Activated CD4-positive, alpha-beta T cell treated with anti-CD3 and anti-CD28 coated beads, Interleukin-2, amount 50 U/mL, for 24 hours (primary cell): ENCODE measurements at places on chromosomes 16 and 17.

DNA sequence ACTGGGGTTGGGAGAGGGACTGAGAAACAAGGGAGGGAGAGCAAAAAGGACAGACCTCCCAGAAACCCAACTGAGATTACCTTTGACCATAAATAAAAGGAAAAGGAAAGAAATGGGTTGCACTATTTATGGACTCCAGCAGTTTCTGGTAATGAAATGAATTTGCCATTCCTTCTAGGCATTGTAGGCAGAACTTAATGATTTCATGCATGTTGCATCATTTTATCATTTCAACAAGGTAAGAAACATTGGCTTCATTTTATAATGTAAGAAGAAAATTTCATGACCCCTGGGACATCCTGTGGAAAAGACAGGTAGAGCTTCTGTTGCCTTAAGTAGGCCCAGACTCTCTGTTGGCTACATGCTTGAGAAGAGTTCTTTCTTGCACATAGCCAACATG is 8.2 kb upstream of the CDYL2 start:
- no peak for DNase-seq

- DNase-seq, result no peak
These were observed 4.0 kb upstream of the C16orf46 start for GRCh38 chr16:81081014-81081413.

GRCh38 chr17:45292696-45293412 is 24.0 kb downstream of the MAP3K14 start:
- DNase-seq, result no peak

GRCh38 chr17:51373489-51374152 is 113.3 kb downstream of the UTP18 start:
- DNase-seq, result no peak

DNA sequence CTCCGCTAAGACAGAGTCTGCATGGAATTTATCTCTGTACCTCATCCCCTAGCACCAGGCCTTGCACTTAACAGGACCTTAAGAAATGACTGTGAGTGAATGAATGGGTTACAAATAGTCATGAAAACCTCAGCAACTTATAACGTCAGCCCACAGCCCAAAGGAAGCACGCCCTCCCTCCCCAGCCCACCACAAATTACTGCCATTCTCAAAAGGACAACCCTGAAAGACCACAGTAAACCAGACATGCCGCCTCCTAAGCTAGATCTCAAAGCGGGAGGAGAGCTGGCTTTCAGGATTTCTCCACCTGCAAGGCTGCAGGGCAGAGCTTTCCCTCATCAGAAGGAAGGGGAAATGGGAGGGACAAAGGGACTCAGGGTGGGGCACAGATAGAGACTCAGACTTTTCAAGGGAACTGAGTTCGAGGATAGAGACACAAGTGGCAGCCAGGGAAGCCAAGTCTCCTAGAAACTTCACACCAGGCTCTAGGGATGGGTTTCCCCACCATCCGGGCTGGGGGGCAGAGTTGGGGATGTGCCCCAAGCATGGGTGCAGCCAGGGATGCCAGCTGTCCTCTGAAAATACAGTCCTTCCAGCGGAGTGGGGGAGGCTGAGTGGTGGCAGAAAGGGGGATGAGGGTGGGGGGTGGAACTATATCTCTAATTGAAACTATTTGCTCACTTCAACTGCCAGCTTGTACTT is 56.7 kb downstream of the PLXDC1 start:
- DNase-seq, result no peak

DNA sequence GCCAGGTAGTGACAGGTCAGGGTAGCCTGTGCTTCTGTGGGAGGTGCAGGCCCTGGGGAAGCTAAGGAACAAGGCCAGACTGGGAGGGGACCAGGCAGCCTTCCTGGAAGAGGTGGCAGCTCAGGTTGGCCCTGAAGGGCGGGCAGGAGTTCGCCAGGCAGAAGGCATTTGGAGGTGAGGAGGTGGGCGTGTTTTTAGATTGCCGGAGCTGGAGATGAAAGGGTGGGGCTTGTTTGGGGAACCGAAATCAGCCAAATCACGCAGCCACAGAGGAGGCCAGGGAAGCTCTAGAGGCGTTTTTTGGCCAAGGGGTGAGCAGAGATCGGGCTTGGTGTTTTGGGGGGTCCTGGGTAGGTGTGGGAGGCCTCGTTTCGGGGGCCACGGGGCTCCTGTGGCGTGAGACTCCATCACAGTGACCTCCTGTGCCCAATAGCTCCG is 7.6 kb downstream of the ADCY7 start:
- no peak for DNase-seq

DNA sequence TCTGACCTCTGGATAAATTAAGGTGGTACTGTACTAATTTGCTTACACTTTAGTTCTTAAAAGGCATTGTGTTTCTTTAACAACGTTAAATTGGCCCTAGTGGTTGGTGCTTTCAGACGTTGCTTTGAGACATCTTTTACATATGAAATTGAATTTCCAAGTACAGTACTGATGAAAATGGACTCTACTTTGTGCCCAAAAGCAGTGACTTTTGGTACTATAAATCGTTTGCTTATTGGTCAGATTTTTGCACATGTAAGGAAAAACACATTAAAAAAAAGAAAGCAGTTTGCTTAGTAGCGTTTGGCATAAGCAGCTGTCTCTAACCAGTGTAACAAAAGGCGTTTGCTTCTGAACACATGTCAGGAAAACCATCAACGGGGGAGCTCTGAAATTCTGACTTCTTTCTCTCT is 139.6 kb downstream of the CDK5R1 start:
- no peak for DNase-seq

GRCh38 chr17:14094676-14095601 is 25.6 kb downstream of the COX10 start:
- DNase-seq, result no peak

DNA sequence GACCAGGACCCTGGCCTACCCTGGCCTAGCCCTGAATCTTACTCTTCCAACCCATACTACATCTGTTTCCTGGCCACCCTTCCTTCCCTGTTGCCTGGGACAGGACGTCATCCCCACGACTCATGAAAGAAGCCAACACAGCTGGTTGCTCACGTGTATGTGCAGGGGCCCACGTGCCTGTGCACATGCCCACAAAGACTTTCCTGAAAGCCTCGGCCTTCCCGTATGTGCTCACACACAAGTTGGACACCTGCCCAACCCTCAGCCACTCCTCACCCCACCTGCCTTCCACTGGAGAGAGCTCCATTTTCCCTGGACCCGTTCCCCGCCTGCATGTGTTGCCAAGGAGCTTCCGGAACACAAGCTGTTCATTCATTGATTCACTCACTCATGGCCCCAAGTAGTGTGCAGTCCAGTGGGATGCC is 7.0 kb downstream of the PLXDC1 start:
- DNase-seq, result no peak

DNA sequence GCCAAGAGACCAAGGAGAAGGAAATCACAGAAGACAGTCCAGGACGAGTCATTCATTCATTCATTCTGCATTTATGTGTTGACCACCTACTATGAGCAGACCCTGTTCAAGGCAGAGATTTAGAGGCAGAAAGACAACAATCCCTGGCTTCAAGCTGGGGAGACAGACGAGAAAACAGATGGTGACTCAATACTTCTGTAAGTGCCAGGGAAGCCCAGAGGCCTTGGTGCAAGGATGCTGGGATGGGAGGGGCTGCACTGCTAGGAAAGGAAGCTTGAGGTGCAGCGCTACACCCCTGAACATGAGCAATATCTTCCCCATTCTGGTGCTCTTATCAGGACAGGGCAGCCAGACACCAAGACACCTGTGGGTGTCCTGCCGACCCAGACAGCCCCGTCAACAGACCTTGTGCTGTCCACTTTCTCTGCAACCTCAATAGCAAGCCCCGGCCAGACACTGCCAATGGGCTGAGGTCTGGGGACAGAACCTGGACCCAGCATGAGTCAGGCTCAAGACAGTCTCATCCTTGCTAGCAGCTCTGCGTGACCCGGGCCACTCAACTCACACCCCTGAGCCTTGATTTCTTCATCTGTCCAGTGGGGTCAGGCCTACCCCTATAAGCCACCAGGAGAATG is 163.5 kb downstream of the COPRS start:
- DNase-seq, result no peak

GRCh38 chr17:63931981-63932561 is at the start of gene CD79B:
TSS of gene CD79B (minus strand) at chr17:63932331. CDS start at chr17:63932261, 70 bp downstream.
- peak; percentile 21 for DNase-seq

GRCh38 chr17:50379351-50380132 is 6.5 kb downstream of the EME1 start:
- no peak for DNase-seq

DNA sequence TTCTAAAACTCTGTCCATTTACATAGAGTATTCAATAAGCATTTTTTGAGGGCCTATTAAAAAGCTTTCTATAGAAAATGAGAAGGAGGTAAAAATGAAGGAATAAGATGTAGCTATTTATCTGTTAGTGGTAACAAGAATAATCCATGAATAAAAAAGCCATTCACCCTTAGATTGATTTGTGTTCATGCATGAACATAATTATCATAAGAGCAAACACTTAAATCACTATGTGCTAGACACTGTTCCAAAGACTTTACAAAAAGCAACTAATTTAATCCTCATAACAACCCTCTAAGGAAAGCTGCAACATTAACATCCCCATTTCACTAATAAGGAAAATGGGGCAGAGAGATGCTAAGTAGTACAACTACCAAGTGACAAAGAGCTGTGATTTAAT is 6.6 kb downstream of the CCDC47 start:
- no peak for DNase-seq

GRCh38 chr17:43951750-43952149 is 2.0 kb downstream of the PYY start:
- DNase-seq, result no peak

DNA sequence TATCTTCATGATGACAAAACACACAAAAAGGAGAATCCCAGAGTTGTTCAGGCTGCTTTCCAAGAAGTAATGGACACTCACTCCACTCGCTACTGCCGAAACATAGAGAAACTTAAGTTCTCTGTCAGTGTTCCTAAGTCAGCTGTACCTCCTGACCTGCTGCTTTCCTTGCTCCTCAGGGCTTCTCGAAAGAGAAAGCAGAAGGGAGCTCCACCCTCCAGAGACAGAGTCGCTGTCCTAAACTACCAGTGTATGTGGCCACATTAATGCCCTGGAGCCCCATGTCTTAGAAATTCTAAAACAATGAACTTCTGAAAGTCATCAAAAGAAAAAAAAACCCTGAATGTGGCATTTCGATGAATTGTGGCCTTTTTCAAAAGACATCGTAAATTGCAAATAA is 390.8 kb upstream of the MON1B start:
- DNase-seq, result no peak

DNA sequence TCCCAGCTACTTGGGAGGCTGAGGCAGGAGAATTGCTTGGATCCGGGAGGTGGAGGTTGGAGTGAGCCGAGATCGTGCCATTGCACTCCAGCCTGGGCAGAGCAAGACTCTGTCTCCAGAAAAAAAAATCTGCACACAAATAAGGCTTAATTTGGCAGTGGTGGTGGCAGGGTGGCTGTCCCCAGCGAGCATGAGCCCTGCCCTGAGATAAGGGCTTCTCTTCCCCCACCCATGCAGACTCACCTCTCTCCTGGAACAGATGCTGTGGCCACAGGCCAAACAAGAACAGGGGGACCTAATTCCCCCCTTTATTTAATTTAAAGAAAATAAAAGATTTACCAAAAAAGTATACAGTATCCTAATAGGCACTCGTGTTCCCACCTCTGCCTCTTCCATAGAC is 157.2 kb downstream of the RAB11FIP4 start:
- DNase-seq, result no peak

- DNase-seq, result no peak
These were observed 15.0 kb upstream of the ATP2A3 start for GRCh38 chr17:3979290-3979611.

- peak; percentile 57 for DNase-seq
These were observed 10.6 kb upstream of the CETP start for GRCh38 chr16:56950881-56951771.

DNA sequence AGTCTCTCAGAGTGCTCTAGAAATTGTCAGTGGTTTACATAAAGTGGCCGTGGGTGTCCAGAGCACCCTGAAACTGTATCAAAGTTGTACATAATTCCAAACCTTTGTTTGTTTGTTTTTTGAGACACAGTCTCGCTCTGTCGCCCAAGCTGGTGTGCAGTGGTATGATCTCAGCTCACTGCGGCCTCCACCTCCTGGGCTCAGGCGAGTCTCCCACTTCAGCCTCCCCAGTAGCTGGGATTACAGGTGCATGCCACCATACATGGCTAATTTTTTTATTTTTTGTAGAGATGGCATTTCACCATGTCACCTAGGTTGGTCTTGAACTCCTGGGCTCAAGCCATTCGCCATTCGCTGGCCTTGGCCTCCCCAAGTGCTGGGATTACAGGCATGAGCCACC is 24.3 kb upstream of the ADGRG1 start:
- no peak for DNase-seq

DNA sequence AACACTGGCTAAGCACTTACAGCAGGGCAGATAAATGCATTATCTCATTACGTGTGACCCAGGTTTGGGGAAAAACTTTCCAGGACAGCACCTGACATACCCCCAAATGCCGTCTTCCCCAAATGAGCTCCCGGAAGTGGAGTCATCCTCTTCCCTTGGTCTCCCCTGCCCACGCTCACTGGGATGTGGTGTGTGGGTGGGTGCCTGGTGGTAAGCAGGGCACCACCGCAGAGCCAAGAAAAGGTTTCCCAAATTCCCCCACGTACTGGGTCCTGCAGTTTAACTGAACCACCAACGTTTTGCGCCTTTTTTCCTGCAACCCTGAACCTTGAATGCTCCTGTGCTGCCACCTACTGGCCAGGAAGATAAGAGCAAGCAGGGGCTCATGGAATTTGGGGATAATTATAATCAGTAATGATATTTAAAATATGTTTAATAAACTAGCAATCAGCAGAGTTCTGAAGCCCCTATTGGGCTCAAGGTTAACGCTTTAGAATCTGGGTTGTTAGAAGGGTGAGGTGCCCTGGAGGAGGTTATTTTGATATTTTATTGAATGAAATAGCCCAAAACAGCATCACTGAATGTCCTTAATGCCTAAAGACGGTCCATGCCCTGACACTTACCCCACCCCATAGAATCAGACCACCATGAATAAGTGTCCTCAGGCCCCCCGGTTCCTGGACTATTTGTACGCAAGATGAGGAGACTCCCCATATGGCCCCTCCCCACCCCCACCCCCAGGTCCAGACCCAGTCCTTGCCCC is 8.0 kb downstream of the SPPL2C start:
- DNase-seq, result peak; percentile 34
